Spleen (tissue), 13 donors: ENCODE measurements at places on chromosomes 12 and 14. TPM values are rescaled to one million over a fixed set of nuclear protein-coding genes. Genes with fewer than 3 reads are reported as not detected.

GRCh38 chr12:4809013-4809448 lies 88.8 kb downstream of the GALNT8 start:
- H3K27ac ChIP-seq, result no peak overlapping the region
- H3K4me3 ChIP-seq, result peak overlapping the region; percentile 42
- peaks cover 70% of the 10 kb centered on the region for H3K27me3 ChIP-seq

- peak; percentile 92 for DNase-seq
- H3K36me3 ChIP-seq, result peaks cover 64% of the 10 kb centered on the region
- no peaks in the 10 kb centered on the region for H3K27me3 ChIP-seq
- peaks cover 53% of the 10 kb centered on the region for H3K4me1 ChIP-seq
Measured at GRCh38 chr12:6867413-6868210, at the start of gene TPI1. TSS of gene TPI1 (plus strand) at chr12:6867531. CDS start at chr12:6867567, 36 bp downstream.

DNA sequence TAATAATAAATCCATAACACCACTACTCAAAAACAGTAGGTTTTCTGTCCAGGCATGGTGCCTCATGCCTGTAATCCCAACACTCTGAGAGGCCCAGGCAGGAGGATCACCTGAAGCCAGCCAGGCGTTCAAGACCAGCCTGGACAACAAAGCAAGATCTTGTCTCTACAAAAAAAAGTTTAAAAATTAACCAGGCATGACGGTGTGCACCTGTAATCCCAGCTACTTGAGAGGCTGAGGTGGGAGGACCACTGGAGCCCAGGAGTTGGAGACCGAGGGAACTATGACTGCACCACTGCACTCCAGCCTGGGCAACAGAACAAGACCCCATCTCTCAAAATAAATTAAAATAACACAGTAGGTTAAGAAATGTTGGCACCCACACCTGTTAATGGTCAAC lies 44.5 kb upstream of the AP4S1 start:
- no peaks in the 10 kb centered on the region for H3K36me3 ChIP-seq
- DNase-seq, result no peak
- H3K27me3 ChIP-seq, result no peaks in the 10 kb centered on the region

GRCh38 chr12:72234886-72235285 lies 37.3 kb upstream of the TRHDE start:
- no peaks in the 10 kb centered on the region for H3K36me3 ChIP-seq
- H3K27me3 ChIP-seq, result no peaks in the 10 kb centered on the region
- H3K27ac ChIP-seq, result no peak overlapping the region
- H3K4me3 ChIP-seq, result no peak overlapping the region
- H3K4me1 ChIP-seq, result no peaks in the 10 kb centered on the region

DNA sequence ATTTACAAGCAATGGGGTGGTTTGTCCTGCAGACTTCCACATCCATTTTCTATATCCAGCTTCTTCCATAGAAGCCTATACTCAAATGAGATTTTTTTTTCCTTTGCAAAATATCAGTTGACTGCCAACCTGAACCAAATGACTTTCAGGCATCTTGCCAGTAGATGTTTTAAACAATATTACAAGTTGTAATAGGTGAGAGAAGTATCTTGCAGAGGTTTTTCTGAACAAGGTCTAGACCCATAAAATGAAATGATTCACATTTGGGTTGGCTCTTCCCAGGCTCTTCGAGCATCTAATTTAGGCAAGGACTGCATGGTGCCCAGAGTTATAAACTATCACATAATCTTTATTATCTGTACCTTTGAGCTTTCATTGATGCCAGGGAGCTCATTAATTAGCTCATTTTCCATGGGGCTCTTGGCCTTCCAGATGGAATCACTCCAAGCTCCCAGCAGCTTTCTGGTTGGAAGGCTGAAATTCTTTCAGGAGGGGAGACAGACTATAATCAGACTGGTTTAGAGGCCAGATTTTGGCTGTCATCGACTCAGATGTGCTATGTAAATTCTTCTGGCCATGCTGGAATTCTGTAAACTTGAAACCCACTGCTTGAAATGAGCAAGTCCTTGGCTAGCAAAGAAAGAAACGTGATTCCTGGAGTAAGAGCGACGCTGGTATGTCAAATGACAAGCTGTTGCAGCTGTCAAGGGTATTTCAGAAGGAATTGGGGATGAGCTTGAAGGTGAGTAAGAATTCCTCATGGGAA lies 32.2 kb upstream of the DICER1 start:
- H3K4me3 ChIP-seq, result no peak overlapping the region
- H3K27me3 ChIP-seq, result no peaks in the 10 kb centered on the region
- peaks cover 30% of the 10 kb centered on the region for H3K36me3 ChIP-seq
- no peak for DNase-seq
- H3K27ac ChIP-seq, result no peak overlapping the region

GRCh38 chr12:124545508-124546418 lies 21.6 kb downstream of the NCOR2 start:
- H3K4me1 ChIP-seq, result peaks cover 89% of the 10 kb centered on the region
- H3K27ac ChIP-seq, result no peak overlapping the region
- DNase-seq, result peak; percentile 85
- H3K4me3 ChIP-seq, result peak overlapping the region; percentile 5
- no peaks in the 10 kb centered on the region for H3K36me3 ChIP-seq

DNA sequence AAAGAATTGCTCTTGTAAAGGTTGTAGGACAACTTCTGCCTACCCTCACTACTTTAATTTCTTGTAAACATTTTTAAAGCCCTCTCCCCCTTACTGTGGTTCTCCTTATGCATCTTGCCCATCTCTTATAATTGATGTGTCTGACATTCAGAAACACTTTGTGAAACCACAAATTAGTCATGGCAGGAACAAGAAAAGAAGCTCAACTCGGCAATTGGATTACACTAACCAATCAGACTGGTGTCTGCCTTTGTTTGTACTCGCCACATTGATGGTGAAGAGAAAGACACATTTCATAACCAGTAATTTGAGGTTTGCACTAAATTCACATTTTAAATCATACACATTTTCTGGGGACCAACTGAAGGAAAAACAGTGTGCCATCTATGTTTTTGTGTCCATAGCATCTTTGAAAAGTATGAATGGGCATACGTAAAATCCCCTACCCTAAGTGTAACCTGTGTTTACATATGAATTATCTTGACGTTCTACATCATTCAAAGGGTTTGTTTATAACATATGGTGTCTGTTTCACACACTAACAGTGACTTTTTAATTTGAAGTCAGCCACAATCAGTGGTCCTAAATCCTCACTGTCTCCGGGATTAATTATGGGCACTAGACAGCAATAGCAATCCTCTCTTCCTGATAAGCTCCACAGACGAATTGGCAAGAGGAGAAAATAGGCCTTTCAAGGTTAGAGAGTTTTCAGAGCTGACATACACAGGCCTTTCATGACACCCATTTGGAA lies 49.9 kb downstream of the OTX2 start:
- H3K4me3 ChIP-seq, result no peak overlapping the region
- H3K27me3 ChIP-seq, result no peaks in the 10 kb centered on the region
- H3K27ac ChIP-seq, result no peak overlapping the region
- no peaks in the 10 kb centered on the region for H3K36me3 ChIP-seq
- DNase-seq, result no peak

DNA sequence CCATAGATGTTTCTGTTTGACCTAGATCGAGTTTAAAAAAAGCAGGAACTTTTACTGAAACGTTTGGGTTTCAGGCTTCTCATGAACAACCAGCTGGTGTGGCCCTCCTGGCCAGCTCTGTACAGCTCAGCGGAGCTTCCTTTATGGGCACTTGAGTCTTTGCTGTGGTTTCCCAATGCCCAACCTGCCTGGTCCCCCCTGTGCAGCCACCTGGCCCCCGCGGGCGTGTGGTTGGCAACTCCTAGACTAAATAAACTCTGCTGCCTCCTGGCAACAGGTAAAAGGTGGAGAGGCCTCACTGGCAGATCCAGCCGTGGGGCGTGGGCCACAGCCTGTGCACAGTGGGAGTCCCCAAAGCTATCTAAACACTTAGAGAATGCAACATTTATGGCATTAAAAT lies 38.7 kb downstream of the ADGRD1 start:
- H3K27ac ChIP-seq, result no peak overlapping the region
- H3K27me3 ChIP-seq, result no peaks in the 10 kb centered on the region
- no peak overlapping the region for H3K4me3 ChIP-seq
- peak; percentile 45 for DNase-seq

- DNase-seq, result no peak
- H3K27ac ChIP-seq, result no peak overlapping the region
- no peak overlapping the region for H3K4me3 ChIP-seq
- no peaks in the 10 kb centered on the region for H3K27me3 ChIP-seq
- H3K36me3 ChIP-seq, result no peaks in the 10 kb centered on the region
Measured at GRCh38 chr12:116261525-116262100, 15.9 kb downstream of the MED13L start.

GRCh38 chr12:52585946-52586345 lies 12.3 kb upstream of the KRT74 start:
- no peak overlapping the region for H3K4me3 ChIP-seq
- no peaks in the 10 kb centered on the region for H3K27me3 ChIP-seq
- H3K27ac ChIP-seq, result no peak overlapping the region
- H3K4me1 ChIP-seq, result no peaks in the 10 kb centered on the region
- DNase-seq, result no peak
- no peaks in the 10 kb centered on the region for H3K36me3 ChIP-seq

Gene HCAR2
- polyA plus RNA-seq, result 0.53 TPM

Gene GPR84
- 0.39 TPM for polyA plus RNA-seq

Gene LIN7A
- polyA plus RNA-seq, result 2.2 TPM
